Thyroid gland (tissue), 4 donors: ENCODE measurements at places on chromosomes 2 and 18.

- no peak for DNase-seq
These were observed 390.0 kb downstream of the MEIS1 start for GRCh38 chr2:66824926-66825325.

GRCh38 chr2:85999061-85999831 lies 106.4 kb downstream of the POLR1A start:
- DNase-seq, result no peak

DNA sequence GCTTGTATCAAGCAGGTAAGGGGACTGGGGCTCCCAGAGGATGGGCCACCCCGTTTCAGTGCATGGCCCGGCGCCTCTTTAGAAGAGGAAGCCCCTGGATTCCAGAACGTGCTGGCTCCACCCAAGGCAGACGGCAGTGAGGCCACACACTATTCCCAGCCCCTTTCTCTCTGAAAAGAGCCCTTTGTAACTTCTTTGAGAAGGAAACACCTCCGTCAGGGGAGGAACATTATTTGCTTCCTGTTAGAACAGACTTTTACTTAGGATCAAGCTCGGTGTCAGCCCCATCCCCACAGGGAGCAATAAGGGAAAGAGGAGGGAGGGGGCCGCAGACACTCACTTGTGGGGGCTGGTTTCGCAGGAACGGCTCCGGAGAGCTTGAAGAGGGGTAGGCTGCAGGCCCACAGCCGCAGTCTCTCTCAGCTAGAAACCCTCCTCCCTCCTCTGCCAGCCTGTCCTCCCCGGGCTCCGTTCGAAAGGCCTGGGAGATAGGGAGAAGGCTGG lies 49.6 kb upstream of the RMDN2 start:
- no peak for DNase-seq

- DNase-seq, result no peak
These were observed 96.7 kb downstream of the CNTNAP5 start for GRCh38 chr2:124121760-124122275.

DNA sequence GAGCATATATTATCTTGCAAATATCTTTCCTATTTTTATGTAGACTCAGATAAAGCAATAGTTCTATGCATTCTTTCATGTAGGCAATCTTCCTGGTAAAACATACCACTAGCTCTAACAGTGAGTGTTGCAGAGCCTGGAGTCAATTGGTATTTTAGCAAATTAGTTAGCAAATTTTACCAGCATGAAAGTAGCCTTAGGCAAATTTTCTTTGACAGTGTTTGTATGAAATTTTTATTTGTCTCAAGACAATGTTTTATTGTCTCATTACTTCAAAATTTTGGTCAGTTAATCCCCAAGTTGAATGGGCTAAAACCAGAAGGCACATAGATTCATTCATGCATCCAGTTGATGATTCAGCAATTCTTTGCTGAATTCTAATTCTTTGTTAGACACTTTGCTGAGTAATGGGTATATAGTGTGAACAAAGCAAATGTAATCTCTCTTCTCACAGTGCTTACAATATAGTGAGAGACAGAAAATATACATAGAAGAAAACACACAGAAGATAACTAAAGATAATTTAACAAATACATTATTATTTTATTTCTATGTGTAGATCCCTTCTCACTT lies 27.1 kb downstream of the SLC38A11 start:
- no peak for DNase-seq

DNA sequence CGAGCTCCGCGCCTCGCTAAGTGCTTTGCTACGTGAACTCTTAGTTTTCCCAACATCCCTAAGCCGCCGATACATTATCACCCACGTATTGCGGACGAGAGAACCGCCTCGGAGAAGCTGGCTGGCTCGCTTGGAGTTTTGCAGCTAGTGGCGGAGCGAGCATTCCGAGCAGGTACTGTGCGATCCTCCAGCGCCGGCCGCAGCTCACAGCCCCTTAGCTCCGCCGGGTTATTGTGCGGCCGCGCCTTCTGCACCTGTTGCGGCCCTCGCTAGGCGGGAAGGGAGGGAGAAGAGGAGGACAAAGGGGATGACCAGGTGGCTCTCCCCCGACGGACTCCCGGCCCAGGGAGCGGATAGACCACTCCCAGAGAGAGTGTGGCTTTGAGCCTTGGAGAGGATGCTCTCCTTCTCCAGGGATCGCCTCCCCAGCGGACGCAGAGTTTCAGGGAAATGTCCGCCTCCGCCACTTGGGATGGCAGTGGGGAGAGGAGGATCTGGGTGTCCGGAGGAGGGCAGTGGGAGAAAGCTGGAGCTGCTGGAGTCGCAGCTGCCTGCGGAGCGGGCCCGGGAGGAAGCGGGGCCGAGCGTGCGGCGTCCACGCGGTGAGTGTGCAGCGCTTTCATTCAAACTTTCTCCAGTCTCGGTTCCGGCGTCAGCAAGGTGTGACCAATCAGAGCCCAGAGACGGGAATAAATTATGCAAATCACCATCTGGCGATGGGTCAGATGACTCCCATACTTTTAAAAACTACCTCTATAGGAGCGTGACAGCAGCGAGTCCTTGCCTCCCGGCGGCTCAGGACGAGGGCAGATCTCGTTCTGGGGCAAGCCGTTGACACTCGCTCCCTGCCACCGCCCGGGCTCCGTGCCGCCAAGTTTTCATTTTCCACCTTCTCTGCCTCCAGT lies at the start of gene LIPG:
Gene LIPG (plus strand): TSS at position 769 of the 905 bp plus-strand sequence. CDS start 252 bp downstream, outside the sequence.
- DNase-seq, result peak; percentile 88

- no peak for DNase-seq
These were observed 119.2 kb downstream of the MAPK4 start for GRCh38 chr18:50679056-50679455.

GRCh38 chr18:68267583-68267982 lies 447.3 kb downstream of the TMX3 start:
- DNase-seq, result no peak

GRCh38 chr2:2050446-2050845 lies 280.6 kb downstream of the MYT1L start:
- DNase-seq, result no peak

DNA sequence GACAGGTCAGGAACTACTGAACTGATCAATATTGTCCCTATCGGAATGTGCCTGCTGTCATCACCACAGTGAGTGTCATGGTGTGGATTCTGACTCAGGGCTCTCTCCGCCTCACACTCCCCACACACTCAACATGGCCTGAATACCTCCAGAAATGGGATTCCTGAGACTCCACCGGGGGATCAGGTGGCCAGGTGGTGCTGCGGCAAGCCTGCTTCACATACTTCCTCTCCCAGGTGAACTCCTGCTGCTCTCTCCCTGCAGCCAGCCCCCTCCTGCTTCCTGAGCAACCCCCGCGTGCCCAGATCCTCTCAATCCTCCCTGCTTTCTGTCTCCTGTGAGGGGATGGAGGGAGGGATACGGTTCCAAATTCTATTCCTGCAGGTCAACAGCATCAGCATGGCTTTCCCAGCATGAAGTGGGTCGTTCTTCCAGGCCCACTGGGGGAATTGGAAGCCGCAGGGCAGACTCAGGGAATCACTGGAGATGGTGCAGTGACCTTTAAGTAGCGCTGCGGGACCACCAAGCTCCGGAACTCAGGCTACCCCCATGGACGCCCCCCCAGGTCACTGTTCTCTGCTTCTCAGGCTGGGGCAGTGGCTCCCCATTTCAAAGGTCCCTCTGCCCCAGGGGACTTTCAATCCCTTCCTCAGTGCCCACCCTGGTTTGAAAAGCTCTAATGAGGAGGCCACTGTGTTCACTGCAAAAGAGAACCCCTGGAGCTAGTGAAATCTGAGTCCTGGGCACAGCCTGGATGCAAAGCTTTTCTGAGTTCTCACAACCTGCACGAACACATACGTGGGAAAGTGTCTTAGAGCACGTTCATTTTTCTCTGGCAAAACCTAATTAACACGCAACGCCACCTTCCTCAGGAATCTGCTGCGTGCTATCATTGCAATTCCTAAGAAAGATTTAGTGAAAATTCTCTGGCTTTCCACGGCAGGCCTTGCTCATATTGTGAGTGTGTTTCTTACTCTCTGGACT lies 168.4 kb downstream of the ZFP36L2 start:
- DNase-seq, result no peak

- DNase-seq, result no peak
These were observed 72.2 kb upstream of the KYNU start for GRCh38 chr2:142805244-142805643.

GRCh38 chr2:23351388-23352141 lies 33.4 kb upstream of the KLHL29 start:
- DNase-seq, result peak; percentile 73

DNA sequence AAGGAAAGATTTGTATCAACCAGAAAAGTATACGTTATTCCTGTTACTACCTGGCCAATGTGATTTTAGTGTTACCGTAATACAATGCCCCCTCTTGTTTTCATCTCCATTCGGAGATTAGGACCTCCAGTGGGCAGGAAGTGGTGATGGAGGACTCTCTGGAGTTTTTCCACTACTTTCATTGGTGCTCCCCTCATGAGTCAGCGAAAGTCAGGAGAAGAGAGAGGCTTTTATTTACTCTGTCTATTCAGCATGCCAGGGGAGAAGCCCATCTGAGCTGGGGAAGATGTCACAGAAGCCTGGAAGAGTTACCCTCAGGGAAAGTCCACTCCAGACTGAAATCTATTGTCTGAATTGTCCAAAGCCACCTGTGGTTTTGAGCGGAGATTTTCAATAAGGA lies 88.2 kb upstream of the THUMPD2 start:
- no peak for DNase-seq

- DNase-seq, result no peak
These were observed 19.4 kb downstream of the TRAPPC12 start for GRCh38 chr2:3398857-3399256.

DNA sequence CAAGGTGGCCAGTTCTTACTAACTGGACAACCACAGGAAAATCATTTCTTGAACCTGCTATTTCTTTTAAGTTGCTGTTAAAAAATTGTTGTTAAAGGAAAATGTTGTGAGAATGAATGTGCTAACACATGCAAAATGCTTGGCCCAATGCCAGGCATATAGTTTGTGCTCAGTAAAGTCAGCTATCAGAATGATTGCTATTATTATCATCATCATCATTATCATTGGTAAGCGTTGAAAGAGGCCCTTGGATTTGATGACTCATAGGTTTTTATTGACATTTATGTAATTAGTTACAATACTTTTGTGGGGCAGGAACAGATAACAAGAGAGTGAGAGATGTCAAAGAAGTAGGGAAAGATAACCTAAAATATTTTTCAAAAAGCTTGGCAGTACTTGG lies 394.2 kb upstream of the ZEB2 start:
- DNase-seq, result no peak

GRCh38 chr2:115763601-115764000 lies 1321.2 kb downstream of the DPP10 start:
- DNase-seq, result no peak

GRCh38 chr2:128185576-128185975 lies 94.6 kb downstream of the UGGT1 start:
- DNase-seq, result no peak

- no peak for DNase-seq
These were observed 104.3 kb upstream of the ST6GAL2 start for GRCh38 chr2:106990297-106990696.

GRCh38 chr2:166841152-166841551 lies 47.1 kb upstream of the XIRP2 start:
- DNase-seq, result no peak

GRCh38 chr2:16273111-16273510 lies 332.8 kb downstream of the MYCN start:
- DNase-seq, result no peak
